ENCODE measurements at places on chromosomes 6 and 20. TPM values are rescaled to one million over a fixed set of nuclear protein-coding genes. Genes with fewer than 3 reads are reported as not detected.

Gene MAD2L1BP
- total RNA-seq, result 40.4 TPM

Gene OR12D3
- not detected for total RNA-seq

Gene CST5
- not detected for total RNA-seq

Gene SYCP2
- total RNA-seq, result 5.0 TPM

Gene TINAG
- not detected for total RNA-seq

Gene GTF2H4
- 43.5 TPM for total RNA-seq

Gene OR2B6
- total RNA-seq, result 0.35 TPM

Gene DNAAF9
- 3.6 TPM for total RNA-seq

Gene NR2E1
- total RNA-seq, result not detected

Gene LHFPL5
- not detected for total RNA-seq

Gene SLC22A16
- not detected for total RNA-seq

Gene ASIP
- not detected for total RNA-seq

Gene PXT1
- 0.25 TPM for total RNA-seq

Gene PROCR
- 1.7 TPM for total RNA-seq

Gene RCAN2
- 7.4 TPM for total RNA-seq

Gene LIME1
- total RNA-seq, result 13.4 TPM

Gene CYP21A2
- total RNA-seq, result 1.3 TPM

Gene WFDC5
- 1.4 TPM for total RNA-seq

Gene CDK19
- total RNA-seq, result 34.0 TPM

Gene TRERF1
- total RNA-seq, result 43.0 TPM

Gene XKR7
- total RNA-seq, result not detected

Gene RBPJL
- total RNA-seq, result not detected

Gene LRRC1
- total RNA-seq, result 4.4 TPM

Gene SSTR4
- total RNA-seq, result not detected

Gene CCR6
- total RNA-seq, result 1.2 TPM

Gene PSORS1C1
- not detected for total RNA-seq

Gene LAMA5
- total RNA-seq, result 0.86 TPM

Gene NKX2-2
- not detected for total RNA-seq

Gene SIRPB1
- total RNA-seq, result 1.6 TPM

Gene SEL1L2
- not detected for total RNA-seq

Gene REV3L
- total RNA-seq, result 19.3 TPM

Gene OPRL1
- total RNA-seq, result 1.7 TPM

Gene PHACTR1
- 0.05 TPM for total RNA-seq

Gene BEND6
- total RNA-seq, result 0.48 TPM

Gene ADAM33
- not detected for total RNA-seq

Gene C4B
- total RNA-seq, result 4.9 TPM

Gene HEY2
- total RNA-seq, result 0.12 TPM

Gene PI16
- 0.14 TPM for total RNA-seq

Gene TUBB2B
- total RNA-seq, result 0.35 TPM

Gene TRAPPC3L
- not detected for total RNA-seq

Gene SNAP25
- total RNA-seq, result 5.6 TPM

Gene HLA-DMA
- 20.2 TPM for total RNA-seq

Gene CALHM6
- total RNA-seq, result 5.3 TPM

Gene PTCRA
- not detected for total RNA-seq

Gene DUSP22
- 43.6 TPM for total RNA-seq

Gene GJA10
- not detected for total RNA-seq

Gene EMILIN3
- not detected for total RNA-seq

Gene CCDC167
- total RNA-seq, result 32.2 TPM

Gene HSPA1A
- total RNA-seq, result 16.5 TPM

Gene CCN5
- total RNA-seq, result not detected

Gene GHRH
- total RNA-seq, result not detected

Gene ATF6B
- total RNA-seq, result 105 TPM

Gene SULF2
- 0.72 TPM for total RNA-seq

Gene SIM1
- not detected for total RNA-seq

Gene NINL
- 4.8 TPM for total RNA-seq

Gene C6orf15
- total RNA-seq, result not detected

Gene ZC2HC1B
- not detected for total RNA-seq

Gene CD93
- total RNA-seq, result 0.36 TPM

Gene FAM83C
- total RNA-seq, result not detected
